Left renal cortex interstitium (tissue), 4 donors: ENCODE measurements at places on chromosomes 7 and 10.

DNA sequence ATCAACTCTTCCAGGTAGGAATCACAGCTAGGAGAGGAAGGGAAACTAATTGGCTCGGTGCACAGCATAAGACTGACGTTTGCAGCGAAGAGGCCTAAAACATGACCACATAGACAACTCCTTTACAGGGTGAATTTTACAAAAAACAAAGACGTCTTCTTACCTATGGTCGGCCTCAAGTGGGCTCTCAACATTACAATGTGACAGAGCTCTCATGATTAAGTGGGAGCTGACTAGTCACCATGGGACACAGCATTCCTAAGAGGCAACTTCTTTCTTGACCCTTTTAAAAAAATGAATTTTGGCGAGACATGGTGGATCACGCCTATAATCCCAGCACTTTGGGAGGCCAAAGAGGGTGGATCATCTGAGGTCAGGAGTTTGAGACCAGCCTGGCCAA lies 4.6 kb downstream of the PDIA4 start:
- DNase-seq = no peak

DNA sequence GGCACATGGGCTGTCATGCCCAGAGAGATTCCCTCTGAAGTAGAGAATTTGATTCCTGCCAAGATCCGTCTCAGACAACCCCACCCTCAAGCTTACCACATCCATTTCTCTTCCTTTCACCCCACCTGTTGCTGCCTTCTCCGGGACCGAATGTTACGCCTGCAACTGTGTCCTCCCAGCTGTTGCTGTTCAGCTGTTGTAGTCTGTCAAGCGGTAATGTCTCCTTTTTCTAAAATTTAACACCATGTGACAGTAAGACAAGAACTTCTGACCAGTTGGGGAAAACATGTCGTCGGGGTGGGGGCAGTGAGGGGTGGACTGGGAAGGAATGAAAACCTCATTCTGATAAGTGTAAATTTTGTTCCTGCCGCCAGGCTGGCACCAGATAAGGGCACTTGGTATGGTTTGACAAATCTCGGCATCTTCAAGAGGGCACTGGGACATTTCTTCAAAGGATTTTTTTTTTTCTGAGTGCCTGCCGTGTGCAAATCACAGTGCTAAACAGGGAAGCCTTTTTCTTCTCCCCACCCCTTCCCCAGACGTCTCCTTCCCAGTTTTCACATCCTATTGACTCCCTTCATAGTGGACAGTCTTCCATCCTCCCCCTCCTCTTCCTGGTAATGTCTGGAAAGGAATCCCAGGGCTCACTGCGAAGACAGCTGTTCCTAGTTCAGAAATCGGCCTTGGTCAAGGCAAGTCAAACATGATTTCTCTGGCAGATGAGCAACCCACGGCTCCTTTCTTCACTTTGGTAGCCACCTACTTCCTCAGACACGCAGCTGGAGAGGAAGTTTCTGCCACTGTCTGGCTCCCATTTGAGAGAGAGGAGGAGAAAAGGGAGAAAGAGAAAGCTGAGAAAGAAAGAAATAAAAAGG lies 5.0 kb upstream of the CELF2 start:
- no peak for DNase-seq

- DNase-seq = no peak
These were observed 7.1 kb downstream of the CRYGN start for GRCh38 chr7:151432658-151433521.

- DNase-seq = no peak
These were observed 359.0 kb upstream of the ANKRD30A start for GRCh38 chr10:36766415-36766810.

DNA sequence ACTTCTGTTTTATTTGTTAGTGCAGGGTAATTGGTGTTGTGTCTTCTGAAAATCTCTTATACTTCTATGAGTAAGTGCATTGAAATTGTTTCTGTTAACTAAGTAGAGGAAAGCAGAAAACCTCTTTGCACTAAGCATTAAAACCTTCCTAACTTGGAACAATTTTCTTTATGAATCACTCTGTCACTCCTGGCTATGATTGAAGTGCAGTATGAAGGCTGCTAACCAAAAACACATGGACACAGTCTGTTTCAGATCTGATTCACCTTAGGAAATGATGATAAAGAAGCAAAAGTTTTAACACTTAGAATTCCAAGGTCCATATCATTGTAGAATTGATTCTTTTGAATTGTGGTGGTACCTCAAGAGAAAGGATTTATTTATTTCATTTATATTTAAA lies 41.9 kb downstream of the MET start:
- DNase-seq = no peak

GRCh38 chr10:131694781-131695495 lies 205.9 kb upstream of the PPP2R2D start:
- DNase-seq = no peak

DNA sequence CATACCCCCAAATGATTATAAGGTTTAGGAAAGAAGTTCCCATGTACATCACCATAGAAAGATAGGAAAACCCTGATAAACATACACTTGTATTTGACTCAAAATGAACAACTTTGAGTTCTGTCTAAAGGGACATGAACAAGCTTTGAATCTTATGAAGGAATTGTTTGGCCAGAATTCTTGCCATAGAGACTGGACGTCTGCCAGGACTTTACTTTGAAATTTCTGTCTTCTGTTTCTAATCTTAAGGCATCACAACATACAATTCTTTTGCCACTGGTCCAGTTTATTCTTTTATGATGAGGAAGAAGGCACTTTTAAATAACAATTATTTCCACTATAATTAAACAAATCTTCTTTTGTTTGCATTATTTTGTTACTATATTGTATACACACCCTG lies 26.2 kb upstream of the CYP26C1 start:
- no peak for DNase-seq

DNA sequence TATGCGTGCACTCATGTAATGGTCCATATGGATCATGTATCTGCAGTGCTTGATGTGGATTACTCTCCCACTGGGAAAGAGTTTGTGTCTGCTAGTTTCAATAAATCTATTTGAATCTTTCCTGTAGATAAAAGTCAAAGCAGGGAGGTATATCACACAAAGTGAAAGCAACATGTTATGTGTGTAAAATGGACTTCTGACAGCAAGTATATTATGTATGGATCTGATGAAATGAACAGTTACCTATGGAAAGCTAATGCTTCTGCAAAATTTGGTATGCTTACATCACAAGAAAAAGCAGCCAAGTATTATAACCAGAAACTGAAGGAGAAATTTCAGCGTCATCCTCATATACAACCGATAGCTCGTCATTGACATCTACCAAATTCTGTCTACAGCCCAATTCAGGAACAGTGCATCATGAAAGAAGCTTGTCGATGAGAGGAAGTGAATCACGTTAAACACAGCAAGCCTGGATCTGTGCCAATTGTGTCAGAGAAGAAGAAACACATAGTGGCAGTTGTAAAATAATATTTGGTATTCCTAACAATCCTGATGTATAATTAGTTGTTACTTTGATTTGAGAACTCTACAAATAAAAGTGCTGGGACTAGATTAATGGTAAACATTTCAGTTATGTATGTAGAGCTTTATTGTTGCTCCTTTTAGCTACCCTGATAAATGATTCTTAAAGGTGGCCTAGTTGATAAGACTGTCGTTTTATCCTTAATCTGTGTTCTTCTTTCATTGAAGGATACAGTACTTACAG lies 14.2 kb upstream of the SYPL1 start:
- no peak for DNase-seq

- DNase-seq = no peak
These were observed 168.8 kb downstream of the TCF7L2 start for GRCh38 chr10:113118882-113119281.

- peak; percentile 77 for DNase-seq
These were observed 60.7 kb downstream of the TMEM209 start for GRCh38 chr7:130144312-130145171.
